ENCODE measurements at places on chromosomes 16 and 17. TPM values are rescaled to one million over a fixed set of nuclear protein-coding genes. Genes with fewer than 3 reads are reported as not detected.

DNA sequence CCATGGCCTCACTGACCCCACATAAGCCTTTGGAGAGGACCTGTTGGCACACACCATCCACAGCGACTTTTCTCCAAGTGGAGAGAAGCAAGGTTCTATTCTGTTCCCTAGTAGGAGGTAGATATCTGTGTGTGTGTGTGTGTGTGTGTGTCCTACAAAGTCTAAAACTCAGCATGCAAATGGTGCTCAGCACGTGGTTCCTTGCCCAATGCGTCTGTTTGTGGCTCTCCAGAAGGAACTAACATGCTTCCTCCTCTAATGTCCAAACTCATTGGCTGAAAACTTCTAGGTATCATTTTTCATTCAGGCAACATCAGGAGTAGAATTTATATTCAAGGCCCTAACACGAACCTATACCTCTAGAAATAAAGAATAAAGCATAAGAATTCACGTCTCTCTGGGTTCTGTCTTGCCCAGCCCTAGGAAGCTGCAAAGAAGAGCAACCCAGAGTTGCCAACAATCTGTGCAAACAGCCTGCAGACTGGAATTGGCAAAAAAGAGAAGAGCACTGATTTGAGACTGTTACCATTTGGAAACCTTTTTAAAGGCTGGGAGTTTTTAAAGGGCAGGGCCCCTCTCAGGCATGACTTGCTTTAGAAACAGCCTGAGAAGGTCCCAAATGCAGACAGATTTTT lies 25.5 kb downstream of the MAP3K14 start:
- DNase-seq = no peak

The BCAR1 gene
- total RNA-seq = 77.3 TPM

- no peak for DNase-seq
These were observed 354.0 kb upstream of the CCL2 start for GRCh38 chr17:33901085-33901484.

- no peak for DNase-seq
These were observed 231.1 kb downstream of the SOX9 start for GRCh38 chr17:72351884-72352346.

- peak; percentile 60 for DNase-seq
These were observed 242.0 kb downstream of the FTO start for GRCh38 chr16:53945996-53946395.

DNA sequence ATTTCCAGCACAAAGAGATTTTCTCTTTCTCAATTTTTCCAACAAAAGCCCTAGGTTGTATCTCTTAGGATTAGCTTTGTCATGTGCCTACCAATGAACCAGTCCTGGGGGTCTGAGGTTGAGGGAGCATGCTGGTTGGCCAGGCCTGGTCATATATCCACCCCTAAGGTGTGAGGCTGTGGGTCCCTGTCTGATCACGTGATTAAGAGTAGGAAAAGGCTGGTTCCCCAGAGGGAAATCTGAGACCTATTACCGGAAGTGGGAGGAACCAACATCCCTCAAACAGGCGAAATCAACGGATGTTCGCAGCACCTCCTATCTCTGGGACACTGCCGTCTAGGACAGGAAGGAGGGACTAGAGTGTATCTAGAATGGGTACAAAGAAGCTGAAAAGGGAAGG lies 185.7 kb upstream of the IRX5 start:
- DNase-seq = no peak

DNA sequence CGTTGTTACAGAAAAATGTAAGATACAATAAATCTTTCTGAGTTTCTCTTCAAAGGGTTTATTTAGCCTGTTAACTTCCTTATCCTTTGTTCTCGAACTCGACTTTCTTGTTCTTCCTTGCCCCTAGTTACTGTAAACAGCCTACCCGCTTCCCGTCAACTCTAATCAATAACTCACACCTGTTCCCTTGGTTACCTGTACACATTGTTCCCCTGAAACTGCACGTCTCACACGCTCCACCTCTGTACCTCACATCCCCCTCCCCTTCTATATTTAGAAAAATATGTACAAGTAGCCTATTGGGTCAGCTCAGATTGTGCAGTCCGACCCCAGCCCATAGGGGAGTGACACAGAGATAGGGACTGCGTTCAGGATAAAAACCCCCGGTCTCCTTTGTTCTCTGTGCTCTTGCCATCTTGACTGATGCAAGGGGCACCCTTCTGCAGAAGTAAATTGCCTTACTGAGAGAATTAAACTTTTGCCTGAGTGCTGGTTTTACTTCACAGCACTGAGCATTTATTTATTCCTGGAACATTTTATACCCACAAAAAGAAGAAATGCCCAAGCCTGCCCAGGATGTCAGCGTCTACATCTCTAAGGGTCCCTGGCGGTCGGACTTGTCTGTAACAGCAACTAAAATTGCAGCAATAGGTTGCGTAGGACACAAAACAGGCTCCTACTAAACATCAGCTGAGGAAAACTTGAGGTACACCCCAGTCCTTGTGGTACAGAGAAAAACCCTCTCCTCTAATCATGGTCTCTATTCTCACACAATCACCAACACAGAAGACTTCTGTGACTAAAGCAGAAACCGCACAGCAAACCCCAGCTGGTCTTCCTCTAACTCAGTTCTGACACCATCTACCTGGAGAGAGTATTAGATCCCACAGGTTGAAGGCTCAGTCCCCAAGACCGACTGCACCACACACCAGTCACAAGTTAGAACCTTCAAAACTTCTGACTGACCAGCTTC lies 11.3 kb downstream of the WDR45B start:
- peak; percentile 87 for DNase-seq

DNA sequence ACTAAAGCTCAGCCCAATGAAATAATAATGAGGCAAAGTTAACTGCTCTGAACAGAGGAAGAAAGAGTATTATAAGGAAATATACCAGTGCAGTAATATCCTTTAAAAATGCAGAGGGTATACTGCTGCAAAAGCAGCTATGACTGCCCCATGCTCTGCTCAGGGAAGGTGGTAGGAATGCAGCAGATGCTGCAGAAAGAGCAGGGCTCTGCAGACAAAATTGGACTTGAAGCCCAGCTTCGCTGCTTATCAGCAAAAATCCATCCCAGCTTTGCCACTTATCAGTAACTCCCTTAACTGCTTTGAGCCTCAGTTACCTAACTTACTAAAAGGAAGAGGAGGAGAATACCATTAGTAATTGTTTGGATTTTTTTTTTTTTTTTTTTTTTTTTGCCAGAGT lies 533.8 kb upstream of the CDH5 start:
- DNase-seq = no peak

DNA sequence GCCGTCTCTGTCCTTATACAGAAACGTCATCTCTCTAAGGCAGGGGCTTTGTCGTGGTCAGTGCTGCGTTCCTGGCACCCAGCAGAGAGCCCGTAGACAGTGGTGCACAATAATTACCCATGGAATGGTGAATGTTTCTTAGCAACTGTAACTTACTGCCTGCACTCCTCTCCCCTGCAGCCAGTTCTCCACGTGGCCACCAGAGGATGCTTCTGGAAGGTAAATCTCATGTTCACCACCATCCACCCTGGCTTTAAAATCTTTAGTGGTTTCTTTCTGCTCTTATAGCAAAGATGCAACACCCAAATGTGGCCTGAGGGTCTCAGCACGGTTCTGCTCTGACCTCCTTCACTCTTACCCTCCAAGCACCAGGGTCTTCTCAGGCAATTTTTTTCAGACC lies 150.8 kb downstream of the GRIN2A start:
- DNase-seq = no peak

- DNase-seq = no peak
These were observed 2.1 kb upstream of the SPG7 start for GRCh38 chr16:89506113-89506504.

GRCh38 chr17:45042346-45043120 lies 8.9 kb downstream of the DCAKD start:
- no peak for DNase-seq

The GALK1 gene
- 63.7 TPM for total RNA-seq

The PNMT gene
- total RNA-seq = 51.9 TPM

- DNase-seq = peak; percentile 80
These were observed at the start of gene HAS3 for GRCh38 chr16:69105501-69106361. Gene HAS3, plus strand, starts transcription at chr16:69105653. Its CDS starts 3,743 bp downstream, at chr16:69109396.
